Common myeloid progenitor, CD34-positive (primary cell): ENCODE measurements at places on chromosomes 2 and 18.

DNA sequence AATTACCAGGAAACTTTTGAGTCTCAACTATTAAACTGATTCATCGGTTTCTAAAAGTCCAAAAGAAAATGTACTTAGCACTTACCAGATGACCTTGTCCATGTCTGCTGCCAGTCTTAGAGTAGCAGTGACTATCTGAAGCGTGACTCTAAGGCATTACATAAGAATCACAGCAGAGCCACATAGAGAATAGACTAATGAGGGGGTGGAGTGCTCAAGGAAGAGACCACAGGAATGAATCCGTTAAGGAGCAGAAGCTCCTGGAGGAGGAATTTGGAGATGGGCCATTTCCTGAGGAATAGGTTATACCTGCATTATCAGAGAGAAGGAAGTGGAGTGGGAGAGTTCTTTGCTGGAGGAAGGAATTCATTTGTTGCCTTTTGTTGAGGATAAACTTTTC, 116.0 kb downstream of the MAP3K20 start:
- DNase-seq = no peak

DNA sequence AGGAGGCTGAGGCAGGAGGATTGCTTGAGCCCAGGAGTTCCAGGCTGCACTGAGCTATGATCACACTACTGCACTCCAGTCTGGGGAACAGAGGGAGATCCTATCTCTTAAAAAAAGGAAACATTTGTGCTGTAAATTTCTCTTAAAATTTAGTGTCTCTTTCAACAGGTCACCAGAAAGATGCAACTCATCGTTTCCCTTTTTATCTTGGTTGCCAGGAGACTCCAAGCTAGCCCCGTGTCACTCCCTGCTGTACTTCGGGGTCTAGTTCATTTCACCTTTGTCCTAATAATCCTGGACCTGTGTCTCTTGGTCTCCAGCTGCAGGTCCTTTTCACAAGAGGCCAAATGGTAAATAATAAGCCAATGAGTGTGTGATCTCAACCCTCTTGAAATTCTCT, 7.1 kb downstream of the HS1BP3 start:
- no peak for DNase-seq

GRCh38 chr2:219574484-219575311, 2.6 kb downstream of the INHA start:
- DNase-seq = no peak

DNA sequence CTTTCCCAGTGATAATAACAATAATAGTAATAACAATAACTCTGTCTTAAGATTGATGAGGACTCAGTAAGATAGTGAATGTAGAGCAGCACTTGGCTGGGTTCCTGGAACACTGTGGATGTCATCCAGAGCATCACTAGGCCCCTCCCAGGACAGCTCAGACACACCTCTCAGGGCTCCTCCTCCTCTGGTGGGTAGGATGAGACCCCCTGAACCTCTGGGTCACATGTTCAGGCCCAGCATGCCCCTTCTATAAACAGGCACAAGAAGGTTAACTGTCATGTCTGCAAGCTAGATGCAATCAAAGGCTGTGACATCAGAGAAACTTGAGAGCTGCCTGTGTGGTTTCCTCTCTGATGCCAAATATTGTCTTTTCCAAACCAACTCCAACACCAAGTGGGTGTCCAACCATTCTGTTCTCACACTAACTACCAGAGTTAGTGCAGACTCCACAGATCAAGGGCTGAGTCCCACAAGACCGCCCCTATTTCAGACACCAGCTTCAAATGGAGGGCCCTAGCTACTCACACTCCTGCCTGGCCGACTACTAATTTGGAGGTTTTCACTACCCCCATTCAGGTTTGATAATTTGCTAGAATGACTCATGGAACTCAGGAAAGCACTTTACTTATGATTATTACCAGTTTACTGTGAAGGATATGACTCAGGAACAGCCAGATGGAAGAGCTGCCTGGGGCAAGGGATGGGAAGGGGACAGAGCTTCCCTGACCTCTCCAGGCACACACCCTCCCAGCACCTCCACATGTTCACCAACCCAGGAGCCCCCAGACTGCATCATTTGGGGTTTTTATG, 46.4 kb upstream of the BZW1 start:
- no peak for DNase-seq

- no peak for DNase-seq
Measured at GRCh38 chr2:192347542-192347941, 152.8 kb upstream of the TMEFF2 start.

DNA sequence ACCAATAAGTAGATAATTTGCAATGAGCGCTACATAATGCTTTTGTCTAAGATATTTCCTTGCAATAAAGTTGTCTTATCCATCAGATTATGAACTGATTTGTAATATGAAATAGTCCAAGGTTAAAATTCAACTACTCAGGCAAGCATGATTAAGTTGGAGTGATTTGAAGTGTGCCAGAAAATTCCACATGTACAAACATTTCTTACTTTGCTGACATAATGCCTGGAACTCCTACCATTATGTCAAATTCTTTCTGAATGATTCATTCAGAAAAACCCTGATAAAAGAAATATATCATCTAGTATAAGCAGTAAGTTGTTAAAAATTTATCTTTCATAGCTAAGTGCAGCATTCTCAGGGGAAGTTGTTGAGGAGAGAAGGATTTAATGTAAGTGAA, 87.3 kb downstream of the CBLN2 start:
- no peak for DNase-seq

GRCh38 chr2:158912112-158912511, 56.3 kb upstream of the TANC1 start:
- peak; percentile 53 for DNase-seq

- no peak for DNase-seq
Measured at GRCh38 chr2:25651782-25652455, 21.5 kb downstream of the DTNB start.

DNA sequence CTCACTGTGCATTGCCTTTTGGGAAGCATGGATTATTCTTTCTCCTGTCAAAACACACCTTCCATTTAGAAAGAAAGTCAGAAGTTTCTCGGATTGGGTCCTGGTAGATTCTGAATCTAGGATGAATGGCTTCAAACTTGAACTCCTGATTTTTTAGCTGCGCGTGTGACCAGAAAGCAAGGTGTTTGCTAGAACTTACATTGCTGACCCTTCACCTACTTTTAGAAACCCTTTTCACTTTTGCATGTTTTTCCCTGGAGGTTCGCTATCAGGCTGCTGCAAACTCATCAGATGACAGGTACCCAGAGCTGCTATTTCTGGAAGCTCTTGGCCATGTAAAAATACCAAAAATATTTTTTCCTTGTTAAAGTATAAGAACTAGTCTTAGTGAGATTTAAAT, 132.0 kb downstream of the QPCT start:
- no peak for DNase-seq

DNA sequence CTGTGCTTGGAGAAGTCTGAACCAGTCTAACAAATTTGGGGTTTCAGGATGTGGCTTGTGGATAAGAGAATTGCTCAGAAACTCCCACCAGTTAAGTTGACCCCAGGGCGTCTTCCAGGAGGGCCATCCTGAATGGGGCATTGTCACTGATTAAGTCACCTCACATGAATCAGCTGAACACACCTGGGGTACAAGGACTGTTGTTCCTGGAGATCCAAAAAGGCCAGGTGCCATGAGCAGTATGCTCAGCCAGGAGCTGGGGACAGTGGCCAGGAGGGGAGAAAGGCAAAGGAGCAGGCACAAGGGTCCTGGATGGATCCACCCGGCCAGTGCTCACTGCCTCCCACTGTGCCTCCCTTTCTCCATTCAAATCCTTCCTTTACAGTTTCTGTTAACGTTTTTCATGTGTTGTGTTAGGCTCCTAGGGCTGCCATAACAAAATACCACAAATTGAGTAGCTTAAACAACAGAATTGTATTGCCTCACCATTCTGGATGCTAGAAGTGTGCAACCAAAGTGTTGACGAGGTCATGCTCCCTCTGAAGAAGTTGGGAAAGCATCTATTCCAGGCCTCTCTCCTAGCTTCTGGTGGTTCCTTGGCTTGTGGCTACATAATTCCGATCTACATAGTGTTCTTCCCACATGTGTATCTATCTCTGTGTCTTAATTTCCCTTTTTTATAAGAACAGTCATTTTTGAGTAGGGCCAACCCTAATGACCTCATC, 33.4 kb downstream of the TRABD2A start:
- no peak for DNase-seq

GRCh38 chr18:13397504-13398163, 179.1 kb downstream of the LDLRAD4 start:
- DNase-seq = no peak

GRCh38 chr18:59884351-59884750, 15.4 kb upstream of the PMAIP1 start:
- DNase-seq = no peak

DNA sequence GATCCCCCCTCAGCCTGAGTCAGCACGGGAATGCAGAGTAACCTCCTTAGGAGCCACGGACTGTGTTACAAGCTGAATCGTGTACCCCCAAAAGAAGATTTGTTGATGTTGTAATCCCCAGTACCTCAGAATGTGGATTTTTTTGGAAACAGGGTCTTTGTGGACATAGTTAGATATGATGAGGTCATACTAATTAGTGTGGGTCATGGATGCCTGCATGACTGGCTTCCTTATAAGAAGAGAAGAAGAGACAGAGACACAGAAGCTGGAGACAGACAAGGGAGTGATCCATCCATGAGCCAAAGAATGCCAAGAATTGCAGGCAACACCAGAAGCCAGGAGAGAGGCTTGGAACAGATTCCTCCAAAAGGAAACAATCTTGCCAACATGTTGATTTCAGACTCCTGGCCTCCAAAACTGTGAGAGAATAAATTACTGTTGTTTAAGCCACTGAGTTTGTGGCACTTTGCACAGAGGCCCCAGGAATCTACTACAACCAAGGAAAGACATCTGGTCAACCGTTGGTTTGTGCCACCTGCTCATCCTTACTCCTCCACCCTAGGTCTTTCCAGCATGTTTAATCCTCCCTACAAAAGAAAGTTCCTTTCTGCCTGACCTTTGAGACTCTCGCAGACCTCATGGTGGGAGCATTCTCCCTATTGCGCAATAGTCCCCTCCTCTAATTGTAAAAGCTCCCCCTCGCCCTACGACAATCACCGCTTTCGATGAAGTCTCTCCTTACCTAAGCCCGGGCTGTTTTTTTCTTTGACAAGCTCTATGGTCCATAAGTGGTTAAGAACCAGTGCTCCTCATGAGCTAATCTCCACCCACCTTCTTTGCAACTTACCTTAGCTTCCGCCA, 91.6 kb downstream of the DNER start:
- no peak for DNase-seq

DNA sequence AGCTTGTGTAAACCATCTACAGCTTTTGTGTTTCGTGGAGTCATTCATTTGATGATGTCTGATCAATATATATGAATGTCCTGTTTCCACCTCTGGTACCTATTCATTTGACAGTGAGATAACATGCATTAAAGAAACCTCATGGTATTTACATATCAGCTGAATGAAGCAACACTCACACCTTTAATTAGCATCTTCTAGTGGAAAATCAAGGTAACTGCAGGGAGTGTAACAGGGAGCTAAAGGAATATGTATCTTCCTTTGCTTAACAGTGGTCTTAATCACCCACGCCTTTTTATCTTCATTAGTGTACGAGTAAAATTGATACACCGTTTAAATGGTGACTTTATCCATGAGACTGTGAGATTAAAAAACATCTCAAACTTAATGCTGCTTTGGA, 15.6 kb downstream of the SLC39A10 start:
- DNase-seq = no peak

GRCh38 chr2:151729837-151730236, 4.4 kb downstream of the NEB start:
- DNase-seq = no peak
